Thoracic aorta (tissue), 2 donors: ENCODE measurements at places on chromosomes 16 and 17. TPM values are rescaled to one million over a fixed set of nuclear protein-coding genes. Genes with fewer than 3 reads are reported as not detected.

Gene SSTR5
- 3.8 TPM for total RNA-seq

GRCh38 chr17:9672691-9673090 lies 27.4 kb downstream of the USP43 start:
- no peak overlapping the region for H3K27ac ChIP-seq
- H3K4me1 ChIP-seq = no peaks in the 10 kb centered on the region
- no peak overlapping the region for H3K4me3 ChIP-seq
- no peak for DNase-seq
- H3K36me3 ChIP-seq = no peaks in the 10 kb centered on the region
- no peaks in the 10 kb centered on the region for H3K27me3 ChIP-seq

- no peaks in the 10 kb centered on the region for H3K4me1 ChIP-seq
- no peak overlapping the region for H3K27ac ChIP-seq
- H3K4me3 ChIP-seq = no peak overlapping the region
- no peaks in the 10 kb centered on the region for H3K27me3 ChIP-seq
- DNase-seq = no peak
- peaks cover 22% of the 10 kb centered on the region for H3K36me3 ChIP-seq
Observed at GRCh38 chr17:48125829-48126531, 18.4 kb downstream of the SNX11 start.

DNA sequence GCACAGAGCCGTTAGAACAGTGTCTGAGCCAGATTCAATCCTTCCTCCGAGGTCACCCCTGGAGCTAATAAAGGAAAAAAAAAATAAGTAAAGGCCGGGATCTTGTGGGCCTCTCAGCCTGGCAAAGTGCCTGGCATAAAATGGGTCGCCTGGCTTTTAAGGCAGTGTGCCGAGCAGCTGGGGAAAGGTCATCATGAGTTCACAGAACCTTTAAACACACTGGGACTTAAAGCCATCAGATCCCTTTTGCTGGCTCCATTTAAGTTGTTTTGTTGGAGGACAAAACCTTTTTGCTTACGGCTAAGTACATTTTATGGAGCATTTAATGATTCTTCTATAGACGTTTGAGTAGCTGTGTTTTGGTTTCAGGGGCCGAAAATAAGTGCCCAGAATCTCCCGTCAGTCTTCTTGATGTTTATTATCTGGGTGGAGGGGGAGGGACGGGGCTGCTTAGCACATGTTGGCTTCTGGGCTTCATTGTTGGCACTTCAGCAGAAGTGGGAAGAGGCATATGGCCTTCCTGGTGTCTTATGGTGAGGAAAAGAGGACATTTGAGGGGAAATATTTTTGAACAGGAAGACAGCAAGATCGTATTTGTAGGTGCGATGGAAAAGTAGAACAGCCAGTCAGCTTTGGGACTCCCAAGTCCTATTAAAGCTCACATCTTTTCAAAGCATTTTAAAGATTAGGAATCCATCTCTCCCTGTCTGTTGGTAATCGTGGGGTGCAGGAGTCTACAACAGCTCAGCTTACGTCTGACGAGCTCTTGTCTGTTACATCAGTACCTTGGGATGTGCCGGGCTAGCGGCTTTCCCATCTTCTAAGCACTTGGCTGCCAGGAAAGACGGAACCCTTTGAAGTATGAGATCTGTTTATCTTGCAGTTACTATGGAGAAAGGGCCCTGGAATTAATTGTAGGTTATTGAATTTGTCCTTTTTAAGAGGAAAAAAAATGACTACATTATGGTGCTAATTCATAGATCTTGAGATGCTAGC lies 31.1 kb downstream of the RBFOX1 start:
- no peak for DNase-seq
- no peaks in the 10 kb centered on the region for H3K4me1 ChIP-seq
- no peak overlapping the region for H3K27ac ChIP-seq
- H3K27me3 ChIP-seq = no peaks in the 10 kb centered on the region
- no peaks in the 10 kb centered on the region for H3K36me3 ChIP-seq

GRCh38 chr17:75909812-75910274 lies 5.2 kb upstream of the MRPL38 start:
- no peak overlapping the region for H3K27ac ChIP-seq
- H3K36me3 ChIP-seq = no peaks in the 10 kb centered on the region
- no peaks in the 10 kb centered on the region for H3K4me1 ChIP-seq
- DNase-seq = no peak
- H3K4me3 ChIP-seq = no peak overlapping the region

- H3K36me3 ChIP-seq = no peaks in the 10 kb centered on the region
- H3K4me1 ChIP-seq = peaks cover 31% of the 10 kb centered on the region
- peak overlapping the region; percentile 30 for H3K27ac ChIP-seq
- H3K27me3 ChIP-seq = no peaks in the 10 kb centered on the region
Observed at GRCh38 chr17:51056813-51057510, 63.7 kb downstream of the SPAG9 start.
